ENCODE measurements at places on chromosomes 11 and 22. TPM values are rescaled to one million over a fixed set of nuclear protein-coding genes. Genes with fewer than 3 reads are reported as not detected.

- DNase-seq, result no peak
Observed at GRCh38 chr22:19855504-19856409, 1.1 kb upstream of the GNB1L start.

- DNase-seq, result no peak
Observed at GRCh38 chr11:124738713-124739478, 846 bp upstream of the NRGN start.

DNA sequence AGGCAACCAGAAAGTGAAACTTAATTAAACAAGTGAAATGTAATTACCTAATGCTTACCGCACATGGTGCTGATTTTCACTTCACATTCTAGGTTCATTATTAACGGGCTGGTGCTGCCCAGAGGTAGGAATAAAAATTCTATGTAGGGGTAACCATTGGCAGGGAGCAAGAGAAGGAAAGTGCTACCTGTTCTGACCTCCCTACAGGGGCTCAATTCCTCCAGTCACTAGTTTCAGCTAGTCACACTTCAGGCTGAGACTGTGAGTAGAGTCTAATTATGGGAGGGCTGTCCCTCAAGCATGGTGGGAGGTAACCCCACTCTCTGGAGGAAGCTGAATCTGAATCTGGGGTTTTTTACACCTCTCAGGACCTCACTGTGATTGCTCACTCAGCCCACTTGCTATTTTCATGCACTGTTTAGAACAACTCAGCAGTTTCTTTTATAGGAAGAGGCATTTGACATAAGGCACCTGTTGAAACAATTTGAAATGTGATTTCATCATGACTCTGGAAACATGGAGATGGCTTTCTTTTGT lies 75.4 kb downstream of the MAML2 start:
- DNase-seq, result no peak

The F2 gene
- 0.14 TPM for total RNA-seq

DNA sequence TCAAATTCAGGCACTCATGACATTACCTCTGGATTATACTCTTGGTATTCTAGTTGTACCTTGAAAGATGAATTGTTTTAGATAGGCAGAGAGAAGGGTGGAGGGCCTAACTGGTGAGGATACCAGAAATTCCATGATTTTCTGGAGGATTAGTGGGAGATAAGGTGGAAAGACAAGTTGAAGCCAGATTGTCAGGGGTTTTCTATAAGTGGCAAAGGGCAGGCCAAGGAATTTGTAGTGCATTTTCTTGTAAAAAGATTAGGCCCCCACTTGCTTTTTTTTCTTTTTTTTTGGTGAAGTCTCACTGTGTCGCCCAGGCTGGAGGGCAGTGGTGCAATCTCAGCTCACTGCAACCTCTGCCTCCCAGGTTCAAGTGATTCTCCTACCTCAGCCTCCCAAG lies 28.4 kb upstream of the PRDM10 start:
- DNase-seq, result no peak

- DNase-seq, result no peak
Observed at GRCh38 chr11:27471589-27472397, 797 bp downstream of the LGR4 start.

DNA sequence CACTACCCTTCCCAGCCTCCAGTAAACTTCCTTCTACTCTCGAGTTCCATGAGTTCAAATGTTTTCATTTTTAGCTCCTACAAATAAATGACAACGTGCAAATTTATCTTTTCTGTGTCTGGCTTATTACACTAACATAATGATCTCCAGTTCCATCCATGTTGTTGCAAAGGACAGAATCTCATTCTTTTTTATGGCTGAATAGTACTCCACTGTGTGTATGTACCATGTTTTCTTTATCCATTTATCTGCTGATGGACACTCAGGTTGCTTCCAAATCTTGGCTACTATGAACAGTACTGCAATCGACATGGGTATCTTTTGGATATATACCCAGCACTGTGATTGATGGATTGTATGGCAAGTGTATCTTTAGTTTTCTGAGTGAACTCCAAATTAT lies 34.5 kb downstream of the FCHSD2 start:
- DNase-seq, result no peak

The CRACR2B gene
- 4.3 TPM for total RNA-seq

The DDX25 gene
- not detected for total RNA-seq

DNA sequence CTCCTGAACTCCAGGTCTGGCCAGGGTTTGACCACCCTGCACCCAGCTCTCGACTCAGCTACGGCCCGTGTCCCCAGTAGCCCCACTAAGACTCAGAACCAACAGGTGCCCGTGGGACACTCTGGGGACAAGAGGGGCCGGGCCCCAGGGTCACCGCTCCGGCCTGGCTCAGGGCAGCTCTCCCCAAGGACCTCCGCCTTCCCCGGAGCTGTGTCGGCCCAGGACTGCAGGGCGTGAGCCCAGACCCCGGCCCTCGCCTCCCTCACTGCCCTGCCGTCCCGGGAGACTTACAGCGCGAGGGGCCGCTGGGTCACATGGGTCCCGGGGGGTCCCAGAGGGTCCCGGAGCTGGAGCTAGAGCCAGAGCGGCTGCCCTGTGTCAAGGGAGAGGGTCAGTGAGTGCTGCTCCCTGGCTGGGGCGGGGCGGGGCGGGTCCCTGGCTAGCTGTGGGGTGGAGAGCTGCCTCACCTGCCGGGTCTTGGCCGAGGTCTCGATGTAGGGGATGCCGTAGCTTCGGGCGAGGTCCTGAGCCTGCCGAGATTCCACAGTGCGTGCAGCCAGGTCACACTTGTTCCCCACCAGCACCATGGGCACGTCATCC lies 2.3 kb downstream of the HRAS start:
- DNase-seq, result no peak

DNA sequence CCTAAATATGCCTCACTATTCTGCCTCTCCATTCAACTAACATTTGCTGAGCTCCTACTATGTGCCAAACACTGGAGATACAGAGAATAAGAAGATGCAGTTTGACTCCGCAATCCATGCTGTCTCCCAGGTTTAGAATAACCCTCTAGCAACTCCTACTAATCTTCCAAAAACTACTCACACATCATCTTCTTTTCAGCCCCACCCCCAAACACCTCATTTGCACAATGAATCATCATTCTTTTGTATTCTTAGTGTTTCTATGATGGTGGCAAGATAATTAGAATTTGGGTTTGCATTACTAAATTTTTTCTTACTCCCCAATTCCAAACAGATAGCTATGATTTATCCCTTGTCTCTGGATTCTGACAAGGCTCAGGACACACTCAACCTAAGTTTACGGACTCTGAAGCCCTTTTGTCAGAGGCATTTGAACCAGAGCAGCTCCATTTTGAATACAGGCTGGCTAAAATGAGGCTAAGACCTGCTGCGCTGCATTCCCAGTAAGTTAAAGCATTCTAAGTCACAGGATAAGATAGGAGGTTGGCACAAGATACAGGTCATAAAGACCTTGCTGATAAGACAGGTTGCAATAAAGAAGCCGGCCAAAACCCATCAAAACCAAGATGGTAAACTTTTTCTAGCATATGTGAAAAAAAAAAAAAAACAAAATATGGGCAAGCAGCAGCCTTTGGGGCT lies 1038.9 kb downstream of the DLG2 start:
- DNase-seq, result no peak

DNA sequence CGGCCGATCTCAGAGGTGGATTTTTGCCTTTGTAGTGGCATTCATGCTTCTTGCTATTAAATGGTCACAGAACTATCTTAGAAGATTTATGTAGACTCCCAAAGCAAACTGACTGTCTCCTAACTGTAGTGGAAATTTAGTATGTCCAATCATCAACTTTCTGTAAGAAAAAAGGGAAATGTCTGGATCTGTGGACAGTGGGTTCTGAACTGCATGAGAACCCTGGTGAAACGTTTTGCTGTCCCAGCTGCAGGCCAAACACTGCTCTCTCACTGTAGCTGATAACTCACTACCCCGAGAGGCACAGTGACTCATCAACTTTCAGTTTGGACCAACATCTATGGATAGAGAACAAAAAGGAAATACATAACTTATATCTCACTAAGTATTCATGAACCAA lies 387.1 kb downstream of the SOX6 start:
- DNase-seq, result peak; percentile 61

DNA sequence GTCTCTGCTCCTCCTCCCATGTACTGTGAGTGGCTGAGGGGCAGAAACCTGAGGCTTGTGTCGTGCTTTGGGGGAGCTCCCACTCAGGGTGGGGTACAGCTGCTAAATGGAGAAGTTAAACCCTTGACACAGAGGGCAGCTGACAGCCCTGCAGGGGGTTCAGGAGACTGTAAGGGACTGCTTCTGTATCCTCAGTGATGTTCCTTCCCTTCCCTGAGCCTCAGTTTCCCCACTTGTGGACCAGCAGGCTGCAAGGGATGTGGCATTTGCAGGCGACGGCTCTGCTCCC lies 15.6 kb downstream of the SYNGR1 start:
- DNase-seq, result no peak

DNA sequence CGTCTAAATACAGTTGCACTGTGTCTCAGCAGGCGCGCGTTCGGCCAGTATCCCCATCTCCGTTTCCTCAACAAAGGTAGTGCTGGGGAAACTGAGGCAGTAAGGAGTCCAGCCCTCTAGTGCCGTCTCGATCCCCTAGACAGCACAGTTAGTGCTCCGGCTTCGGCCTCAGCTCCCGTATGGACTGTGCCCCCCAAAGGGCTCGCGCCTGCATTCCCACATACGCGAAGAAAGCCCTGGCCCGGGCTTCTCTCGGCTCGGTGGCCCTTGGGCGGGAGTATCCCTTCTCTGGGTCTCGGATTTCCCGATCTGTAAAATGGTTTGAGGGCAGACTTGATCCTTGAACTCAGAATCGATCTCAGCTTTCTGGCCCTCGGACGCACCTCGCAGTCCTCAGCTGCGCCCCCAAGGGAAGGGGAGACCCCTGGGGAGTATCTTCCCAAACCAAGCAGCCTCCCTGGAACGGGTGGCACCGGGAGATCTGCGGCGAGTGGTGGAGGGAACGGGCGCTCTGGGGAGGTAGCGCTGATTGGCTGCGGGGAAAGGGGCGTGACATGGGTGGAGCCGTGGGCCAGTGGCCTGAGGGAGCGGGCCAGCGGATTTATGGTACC lies 759 bp upstream of the PEX16 start:
- peak; percentile 30 for DNase-seq

- DNase-seq, result no peak
Observed at GRCh38 chr22:17655289-17655688, 16.7 kb downstream of the BCL2L13 start.

The BEST1 gene
- total RNA-seq, result under 0.01 TPM

- no peak for DNase-seq
Observed at GRCh38 chr11:66448523-66448922, 9.9 kb upstream of the MRPL11 start.

DNA sequence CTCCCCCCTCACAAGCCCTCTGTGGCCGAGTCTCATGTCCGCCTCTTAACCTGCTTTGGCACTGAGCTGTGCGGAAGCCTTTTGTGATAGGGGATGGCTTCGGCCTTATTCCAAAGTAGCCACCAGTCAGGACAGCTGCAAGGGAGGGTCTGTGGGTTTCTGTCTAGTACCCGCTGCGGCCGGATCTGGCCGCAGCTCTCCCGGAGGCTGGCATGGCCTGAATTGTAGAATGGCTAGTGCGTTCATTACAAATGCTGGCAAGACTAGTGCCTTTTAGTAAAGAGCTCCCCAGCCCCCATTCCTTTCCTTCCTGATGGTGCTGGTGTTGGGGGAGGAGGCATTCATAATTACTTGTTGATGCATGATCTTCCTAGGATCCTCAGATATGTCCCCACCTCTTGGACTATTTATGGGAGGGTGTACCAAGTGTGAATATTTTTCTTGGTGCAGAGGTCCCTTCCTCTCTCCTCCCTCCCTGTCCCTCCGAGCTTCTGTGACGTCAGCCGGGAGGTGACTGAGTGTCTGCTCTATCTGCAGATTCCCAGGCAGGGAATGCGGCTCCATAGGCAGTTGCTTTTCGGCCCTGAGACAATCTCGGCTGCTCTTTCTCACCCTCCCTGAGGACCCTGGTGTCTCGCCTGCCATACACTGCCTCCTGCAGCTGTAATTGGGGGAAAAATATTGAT lies 108.7 kb upstream of the E2F8 start:
- no peak for DNase-seq

The GAL gene
- 1.8 TPM for total RNA-seq

- DNase-seq, result no peak
Observed at GRCh38 chr11:26193694-26194365, 138.1 kb upstream of the ANO3 start.

The OR8D1 gene
- total RNA-seq, result not detected

GRCh38 chr11:87030458-87031054 lies 7.2 kb upstream of the TMEM135 start:
- DNase-seq, result no peak

- no peak for DNase-seq
Observed at GRCh38 chr22:32073262-32073661, 30.2 kb downstream of the SLC5A1 start.

The B3GAT1 gene
- total RNA-seq, result not detected

- no peak for DNase-seq
Observed at GRCh38 chr22:35174401-35175038, 82.8 kb upstream of the HMGXB4 start.

The PC gene
- total RNA-seq, result 27.3 TPM
